Right hindlimb (tissue), 1 donor: ENCODE measurements at places on chromosomes 16 and 17.

DNA sequence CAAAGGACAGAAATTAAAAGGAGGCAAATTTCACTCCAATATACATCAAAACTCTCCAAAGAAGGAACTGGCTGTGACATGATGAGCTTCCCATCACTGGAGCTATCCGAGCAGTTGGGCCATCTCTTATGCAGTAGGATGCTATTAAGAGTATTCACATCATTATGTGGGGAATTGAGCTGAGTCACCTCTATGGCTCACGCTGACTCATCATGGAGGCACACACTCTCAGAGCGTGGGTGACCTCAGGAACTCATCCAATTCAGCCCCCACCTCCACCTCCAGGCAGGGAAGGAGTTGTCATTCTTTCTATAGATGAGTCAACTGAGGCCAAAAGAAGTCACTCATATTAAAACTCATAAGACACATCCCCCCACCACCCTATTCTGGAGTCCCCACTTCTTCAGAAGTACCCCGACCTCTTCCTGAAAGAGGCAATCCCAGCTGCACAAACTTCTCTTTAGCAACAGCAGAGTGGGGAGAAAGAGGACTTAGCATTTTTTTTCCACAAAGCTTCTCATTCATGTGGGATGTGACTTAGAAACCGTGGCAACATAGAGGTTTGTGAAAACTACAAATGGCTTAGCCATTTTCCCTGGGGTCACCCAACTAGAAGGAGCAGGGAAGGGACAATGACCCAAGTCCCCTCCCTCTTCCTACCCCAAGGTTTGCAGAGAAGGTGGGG, 32.5 kb downstream of the ABCC12 start:
- no peak for DNase-seq

GRCh38 chr17:58244963-58245362, 6.6 kb downstream of the LPO start:
- no peak for DNase-seq

- DNase-seq, result no peak
Measured at GRCh38 chr16:77951788-77952187, 70.6 kb upstream of the CLEC3A start.

DNA sequence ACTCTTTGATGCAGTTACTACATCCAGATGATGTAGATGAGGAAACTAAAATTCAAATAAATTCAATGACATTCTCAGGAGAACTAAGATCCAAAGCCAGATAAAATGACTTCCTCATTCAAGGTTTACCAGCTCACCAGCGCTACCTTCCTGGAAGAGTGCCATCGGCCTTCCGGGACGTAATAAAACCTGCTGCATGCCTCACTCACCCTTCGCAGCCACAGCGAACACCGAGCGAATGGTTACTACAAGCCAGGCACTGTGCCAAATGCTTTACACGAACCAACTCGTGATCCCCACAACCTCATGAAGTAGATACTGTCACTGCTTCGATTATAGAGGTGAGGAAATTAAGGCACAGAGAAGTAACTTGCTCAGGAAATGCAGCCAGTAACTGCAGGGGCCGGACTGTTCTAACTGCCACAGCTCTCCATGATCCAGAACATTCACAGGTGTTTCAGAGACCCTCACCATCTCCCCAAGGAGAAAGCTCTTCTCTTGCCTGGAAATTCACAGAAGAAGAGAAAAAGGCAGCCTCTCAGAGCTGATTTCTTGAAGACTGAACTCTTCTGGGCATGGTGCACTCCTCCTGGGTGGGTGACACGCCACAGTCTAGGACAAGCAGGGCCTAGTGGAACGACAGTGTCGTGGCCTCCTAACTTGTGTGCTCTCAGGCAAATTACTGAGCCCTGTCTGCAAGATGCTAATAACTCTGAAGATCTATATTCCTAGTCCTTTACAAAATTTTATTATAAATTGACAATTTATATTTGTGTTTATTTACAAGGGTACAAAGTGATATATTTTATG, 46.8 kb downstream of the HIC1 start:
- no peak for DNase-seq
